AG04449 (cell line): ENCODE measurements at places on chromosomes 11 and 22.
A peak's percentile ranks its signal among the peaks of the same experiment; 100 is the strongest.

- no peak for DNase-seq
Measured at GRCh38 chr11:121414141-121414913, 37.8 kb upstream of the SORL1 start.

- no peak for DNase-seq
Measured at GRCh38 chr22:26385164-26385563, 43.9 kb upstream of the ASPHD2 start.

- peak; percentile 24 for DNase-seq
Measured at GRCh38 chr11:83572581-83573496, 286.7 kb upstream of the CCDC90B start.

DNA sequence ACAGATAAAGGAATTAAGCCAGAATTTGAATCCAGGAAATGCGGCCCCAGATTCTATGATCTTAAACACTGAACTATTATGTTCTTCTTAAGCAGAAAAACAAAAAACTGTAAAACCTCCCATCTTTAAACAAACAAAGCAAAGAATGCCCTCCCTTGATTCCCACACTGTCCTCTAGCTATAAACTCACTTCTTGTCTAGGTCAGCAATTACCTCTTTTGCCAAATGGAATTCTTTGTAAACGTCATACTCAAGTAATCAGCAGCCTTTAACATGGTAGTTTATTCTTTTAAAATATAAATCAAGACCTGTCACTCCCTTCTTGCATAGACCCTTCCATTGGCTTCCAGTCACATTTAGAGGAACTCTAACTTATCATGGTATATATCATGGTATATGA is 958.9 kb upstream of the CNTN5 start:
- DNase-seq: no peak

DNA sequence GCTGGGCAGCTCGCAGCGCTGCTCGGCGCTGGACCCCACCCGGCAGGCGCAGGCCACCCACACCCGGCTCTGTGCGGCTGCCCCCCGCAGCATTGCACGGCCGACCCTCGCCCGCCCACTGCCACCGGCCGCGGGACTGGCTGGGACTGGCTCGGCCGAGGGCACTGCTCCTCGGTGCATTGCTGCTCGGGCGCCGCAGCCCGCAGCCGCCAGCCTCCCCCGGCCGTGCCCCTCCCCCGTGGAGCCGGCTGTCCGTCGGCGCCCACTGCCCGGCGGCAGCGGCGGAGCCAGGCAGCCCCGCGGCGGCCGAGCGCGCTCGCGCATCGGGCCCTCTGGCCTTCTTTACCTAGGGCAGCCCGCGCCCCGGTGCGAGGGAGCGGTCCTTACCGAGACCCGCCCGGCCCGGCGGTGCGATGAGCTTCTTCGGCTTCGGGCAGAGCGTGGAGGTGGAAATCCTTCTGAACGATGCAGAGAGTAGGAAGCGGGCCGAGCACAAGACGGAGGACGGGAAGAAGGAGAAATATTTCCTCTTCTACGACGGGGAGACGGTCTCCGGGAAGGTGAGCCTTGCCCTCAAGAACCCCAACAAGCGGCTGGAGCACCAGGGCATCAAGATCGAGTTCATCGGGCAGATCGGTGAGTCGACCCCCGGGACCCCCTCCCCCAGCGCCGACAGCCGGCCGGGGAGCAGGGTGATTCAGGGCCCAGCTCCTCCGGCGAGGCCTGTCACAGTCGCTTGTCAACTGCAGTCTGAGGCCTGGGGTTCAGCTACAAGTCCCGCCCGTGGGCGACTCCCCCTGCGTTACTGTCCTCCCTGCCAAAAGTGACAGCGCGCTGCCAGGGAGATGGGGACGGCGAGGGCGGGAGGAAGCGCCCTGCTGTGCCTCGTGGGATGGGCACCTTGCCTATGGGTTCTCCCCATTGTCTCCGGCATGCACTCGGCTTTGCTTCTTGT is 516 bp downstream of the VPS26B start:
- DNase-seq: no peak

- DNase-seq: no peak
Measured at GRCh38 chr22:45254789-45255278, 14.1 kb upstream of the KIAA0930 start.

- DNase-seq: no peak
Measured at GRCh38 chr11:9169595-9170295, 78.3 kb upstream of the SCUBE2 start.

DNA sequence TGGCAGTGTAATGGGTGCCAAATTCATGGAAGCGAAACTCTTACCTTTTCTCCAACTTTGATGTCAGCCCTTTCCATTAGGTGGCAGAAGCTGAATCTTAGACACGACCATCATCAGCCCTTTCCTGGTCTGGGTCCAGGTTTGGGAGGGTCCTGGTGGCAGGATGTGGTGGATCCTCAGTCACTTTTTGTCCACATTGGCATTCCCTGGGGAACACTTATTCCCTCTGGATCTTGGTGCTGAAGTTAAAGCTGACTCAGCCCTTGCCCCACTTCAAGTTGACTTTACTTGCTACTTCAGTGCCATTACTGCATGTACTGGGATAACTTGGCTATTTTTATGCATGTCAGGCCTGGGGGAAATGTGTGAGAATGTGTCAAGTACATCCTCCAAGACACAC is 16.6 kb upstream of the NTM start:
- DNase-seq: no peak

DNA sequence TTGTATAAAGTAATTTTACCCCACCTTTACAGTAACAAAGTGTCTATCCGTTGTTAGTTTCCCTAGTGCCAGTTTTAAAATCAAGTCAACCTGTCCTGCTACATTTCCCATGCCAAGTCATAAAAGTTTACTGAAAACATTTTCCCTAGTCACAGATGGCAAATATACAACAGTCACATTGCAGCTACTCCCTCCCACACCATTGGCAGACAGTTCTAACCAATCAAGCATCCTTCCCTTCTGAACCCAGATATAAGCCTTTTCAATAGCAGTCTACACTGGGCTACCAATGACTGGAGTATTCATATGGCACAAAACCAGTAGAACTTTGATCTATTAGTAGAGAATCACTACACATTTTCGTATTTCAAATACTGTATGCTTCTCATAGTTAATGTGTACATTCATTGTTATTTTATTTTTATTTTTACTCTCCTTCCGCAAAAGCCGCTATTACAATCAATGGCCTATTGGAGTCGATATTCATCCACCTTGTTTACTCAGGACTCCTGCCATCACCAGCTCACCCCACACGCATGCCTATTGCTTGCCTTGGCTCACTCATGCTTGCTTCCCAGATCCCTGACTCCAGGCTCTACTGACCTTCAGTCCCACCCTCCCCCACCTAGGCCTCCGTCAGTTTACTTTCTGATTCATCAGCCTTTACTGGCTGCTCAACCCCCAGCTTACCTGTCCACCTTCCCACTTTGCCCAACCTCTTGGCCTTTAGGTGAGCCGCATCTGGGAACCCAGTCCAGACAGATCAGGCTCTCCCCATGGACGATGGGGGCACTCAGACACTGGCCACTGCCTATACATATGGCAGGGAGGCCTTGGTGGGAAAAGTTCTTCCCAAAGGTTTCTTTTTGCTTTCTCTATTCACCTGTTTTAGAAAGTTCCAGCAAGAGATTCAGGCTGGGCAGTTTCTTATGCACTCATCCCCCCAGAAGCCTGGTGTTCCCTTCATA is 408.4 kb downstream of the SOX6 start:
- DNase-seq: no peak

DNA sequence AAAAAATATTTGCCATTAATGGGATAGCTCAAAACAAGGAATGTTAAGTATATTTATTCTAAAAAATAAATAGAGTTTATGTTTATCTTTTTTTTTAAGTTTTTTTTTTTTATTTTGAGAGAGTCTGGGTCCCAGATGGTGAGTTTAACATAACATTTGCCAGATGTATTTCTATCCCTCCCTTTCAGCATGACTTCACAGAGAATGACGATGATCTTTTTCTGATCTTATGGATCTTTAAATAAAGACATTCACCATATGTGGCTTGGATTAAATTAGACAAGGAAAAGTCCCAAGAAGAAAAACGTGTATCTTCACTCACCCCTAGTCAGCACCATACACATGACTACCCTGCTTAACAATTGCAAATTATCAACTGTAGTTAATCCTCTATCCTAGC is 839.8 kb upstream of the CNTN5 start:
- DNase-seq: no peak

GRCh38 chr22:50529897-50530579 is at the start of gene TYMP:
Gene TYMP, minus strand, starts transcription at chr22:50530012. Its CDS starts 303 bp downstream, at chr22:50529709.
- DNase-seq: no peak

GRCh38 chr11:123065621-123066020 is 3.7 kb upstream of the HSPA8 start:
- no peak for DNase-seq

GRCh38 chr11:123187665-123188507 is 7.2 kb downstream of the CLMP start:
- DNase-seq: no peak

DNA sequence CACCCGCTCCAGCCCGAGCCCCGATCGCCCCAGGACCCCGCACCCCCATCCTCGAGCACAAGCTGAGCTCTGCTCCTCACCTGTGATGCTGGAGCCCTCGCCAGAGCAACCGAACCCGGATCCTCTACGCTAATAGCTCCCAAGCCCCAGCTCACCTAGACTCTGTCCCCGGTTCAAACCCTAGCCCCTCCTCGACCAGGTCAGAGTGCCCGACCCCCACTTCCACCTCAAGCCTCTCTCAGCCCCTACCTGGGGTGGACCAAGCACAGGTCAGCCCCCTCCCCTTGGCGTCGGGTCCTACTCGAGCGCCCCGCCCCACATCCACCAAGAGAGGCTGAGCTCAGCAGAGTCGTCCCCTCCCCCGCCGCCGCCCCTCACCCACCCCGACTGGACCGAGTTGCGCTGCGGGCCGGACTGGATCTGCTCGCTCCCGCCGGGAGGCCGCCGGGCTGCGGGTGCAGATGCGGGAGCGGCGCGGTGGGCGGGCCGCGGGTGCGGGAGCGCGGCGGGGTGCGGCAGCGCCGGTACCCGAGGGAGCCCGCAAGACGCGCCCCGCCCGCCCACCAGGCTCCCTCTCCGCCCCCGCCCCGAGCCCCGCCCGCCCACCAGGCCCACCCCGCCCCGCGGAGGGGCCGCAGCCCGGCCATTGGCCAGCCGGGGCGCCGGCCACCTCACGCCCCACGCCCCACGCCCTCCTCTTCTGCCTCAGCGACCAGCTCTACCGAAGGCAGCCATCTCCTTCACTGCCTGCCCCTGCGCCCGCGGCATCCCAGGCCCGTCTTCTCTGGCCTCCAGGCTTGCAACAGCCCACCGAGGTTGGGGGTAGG is 577 bp upstream of the DKK3 start:
- DNase-seq: no peak

DNA sequence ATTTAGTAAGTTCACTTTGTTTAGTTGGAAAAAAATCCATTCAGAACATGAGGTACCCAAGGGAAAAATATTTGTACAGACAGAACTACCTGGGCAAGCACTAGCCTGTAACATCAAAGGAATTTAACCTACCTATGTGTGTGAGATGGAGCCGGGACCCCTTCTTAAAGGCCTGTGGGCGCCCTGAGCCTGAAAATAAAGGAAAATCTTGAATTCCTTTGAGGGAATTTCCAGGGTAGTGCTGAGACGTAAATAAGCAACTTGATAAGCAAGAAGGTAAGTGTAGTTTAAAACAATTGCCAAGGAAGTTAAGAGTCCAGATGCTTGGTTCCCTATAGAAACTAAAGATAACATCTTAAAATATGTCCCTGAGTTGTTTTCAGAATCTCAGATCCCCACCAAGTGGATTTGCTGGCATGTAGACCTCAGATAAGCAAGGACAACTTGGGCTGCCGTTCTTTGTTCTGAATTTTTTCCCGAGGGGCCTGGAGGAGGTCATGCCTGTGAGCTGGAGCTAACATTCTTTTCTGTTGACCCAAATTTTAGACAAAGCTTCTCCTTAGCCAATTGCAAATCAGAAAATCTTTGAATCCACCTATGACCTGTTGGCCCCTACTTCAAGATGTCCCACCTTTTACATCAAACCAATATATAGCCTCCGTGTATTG is 31.0 kb downstream of the MED17 start:
- no peak for DNase-seq
